GM23338 (cell line): ENCODE measurements at places on chromosomes 2 and 18. TPM values are rescaled to one million over a fixed set of nuclear protein-coding genes. Genes with fewer than 3 reads are reported as not detected.

DNA sequence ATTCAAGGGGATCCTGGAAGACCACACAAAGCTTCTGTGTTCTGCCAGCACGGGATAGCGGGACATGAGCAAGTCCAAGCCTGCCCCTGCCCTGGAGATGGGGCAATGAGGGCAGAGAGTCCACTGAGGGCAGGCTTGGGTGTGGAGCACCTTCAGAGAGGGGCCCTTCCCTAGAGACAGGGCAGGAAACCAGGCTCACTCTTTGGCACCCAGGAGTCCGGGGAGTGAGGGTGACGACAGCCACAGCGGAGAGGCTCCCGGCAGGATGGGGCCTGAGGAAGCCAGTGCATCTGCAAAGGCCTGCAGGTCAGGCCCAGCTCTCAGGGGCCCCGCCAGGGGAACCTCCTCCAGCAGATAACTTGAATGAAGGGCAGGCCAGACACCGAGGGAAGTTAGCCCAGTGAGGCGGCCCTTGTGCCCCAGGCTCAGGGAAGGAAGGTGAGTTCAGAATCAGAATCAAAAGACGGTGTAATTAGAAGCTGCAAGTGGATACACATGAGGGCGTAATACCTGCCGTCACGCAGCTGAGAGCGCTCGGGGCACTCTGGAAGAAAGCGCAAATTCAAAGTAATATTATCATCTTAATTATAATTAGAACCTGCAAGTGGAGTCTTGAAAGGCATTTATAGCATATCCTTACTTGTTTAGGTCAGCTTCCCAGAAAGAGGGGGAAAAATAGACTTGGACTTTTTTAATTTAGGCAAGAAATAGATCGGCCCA lies 142.6 kb upstream of the LGALSL start:
- H3K27me3 ChIP-seq, result no peaks in the 10 kb centered on the region
- H3K36me3 ChIP-seq, result no peaks in the 10 kb centered on the region
- H3K27ac ChIP-seq, result no peak overlapping the region

DNA sequence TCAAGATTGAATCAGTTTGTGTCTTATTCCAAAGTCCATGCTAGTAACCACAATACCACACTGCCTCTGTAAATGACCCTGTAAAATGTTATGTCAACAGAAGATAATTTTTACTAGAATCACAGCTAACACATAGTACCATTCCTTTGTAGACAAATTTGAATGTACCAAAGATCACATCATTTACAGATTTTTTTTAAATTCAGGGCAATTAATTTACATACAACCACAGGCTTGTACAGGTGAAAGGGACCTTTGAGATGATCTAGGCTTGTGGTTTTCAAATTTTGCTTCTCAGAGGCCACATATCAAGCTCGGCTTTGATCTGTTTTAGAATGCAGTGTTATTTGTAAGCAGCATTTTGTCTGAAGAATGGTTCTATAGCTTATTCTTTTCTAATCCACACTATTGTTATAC lies 63.8 kb upstream of the PPM1B start:
- H3K27me3 ChIP-seq, result no peaks in the 10 kb centered on the region
- DNase-seq, result no peak
- H3K36me3 ChIP-seq, result no peaks in the 10 kb centered on the region
- peaks cover 6% of the 10 kb centered on the region for H3K4me1 ChIP-seq
- H3K27ac ChIP-seq, result no peak overlapping the region

- no peak for DNase-seq
- H3K27ac ChIP-seq, result no peak overlapping the region
These were observed 118.7 kb downstream of the LYPD6B start for GRCh38 chr2:149156971-149157740.

The SLC5A7 gene
- total RNA-seq, result 0.08 and 0.17 TPM in 2 replicates

The REG1A gene
- not detected in 2 replicates for total RNA-seq

The C2orf74 gene
- total RNA-seq, result 4.3 and 5.7 TPM in 2 replicates

The ASAP2 gene
- 15.6 and 16.5 TPM in 2 replicates for total RNA-seq
